SJCRH30 (cell line): ENCODE measurements at places on chromosomes 7 and 10.

DNA sequence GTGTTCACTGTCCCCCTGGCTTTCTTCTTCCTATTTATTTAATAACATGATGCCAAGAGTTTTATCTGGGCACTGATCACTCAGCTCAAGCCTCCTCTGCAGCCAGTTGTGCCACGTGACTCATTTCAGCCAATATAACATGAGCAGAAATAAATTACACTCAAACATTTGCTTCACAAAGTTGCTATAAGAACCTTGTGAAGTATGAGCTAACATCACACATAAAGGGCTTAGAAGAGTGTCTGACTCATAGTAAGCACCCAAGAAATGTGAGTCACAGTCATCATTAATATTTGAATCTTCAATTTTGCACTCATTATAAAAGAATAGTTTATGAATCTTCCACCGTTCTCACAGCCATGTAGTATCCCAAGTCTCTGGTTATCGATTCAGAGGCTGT, 414.6 kb upstream of the NPVF start:
- no peaks in the 10 kb centered on the region for H3K27me3 ChIP-seq
- no peak overlapping the region for H3K27ac ChIP-seq
- no peak for DNase-seq
- H3K36me3 ChIP-seq = no peaks in the 10 kb centered on the region
- peaks cover 13% of the 10 kb centered on the region for H3K4me1 ChIP-seq

DNA sequence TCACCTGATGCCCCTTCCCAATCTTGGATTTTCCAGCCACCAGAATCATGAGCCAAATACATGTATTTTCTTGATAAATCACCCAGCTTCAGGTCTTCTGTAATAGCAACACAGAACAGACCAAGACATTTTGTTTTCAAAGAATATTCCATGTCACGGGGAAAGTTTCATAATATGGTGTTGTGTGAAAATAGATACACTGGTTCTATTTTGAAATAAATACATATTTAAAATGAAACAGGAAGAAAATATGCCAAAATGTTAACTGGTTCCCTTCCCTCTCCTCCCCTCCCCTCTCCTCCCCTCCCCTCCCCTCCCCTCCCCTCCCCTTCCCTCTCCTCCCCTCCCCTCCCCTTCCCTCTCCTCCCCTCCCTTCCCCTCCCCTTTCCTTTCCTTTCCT, 30.3 kb upstream of the CAMK1D start:
- no peaks in the 10 kb centered on the region for H3K4me1 ChIP-seq
- H3K27ac ChIP-seq = no peak overlapping the region
- no peaks in the 10 kb centered on the region for H3K27me3 ChIP-seq
- H3K4me3 ChIP-seq = no peak overlapping the region

- H3K36me3 ChIP-seq = peaks cover 15% of the 10 kb centered on the region; the same call in 1 of the 2 replicates
- H3K27me3 ChIP-seq = no peaks in the 10 kb centered on the region
- no peak overlapping the region for H3K27ac ChIP-seq
These were observed 28.6 kb downstream of the RTKN2 start for GRCh38 chr10:62239994-62240393.

- H3K4me1 ChIP-seq = no peaks in the 10 kb centered on the region
- DNase-seq = no peak
- H3K27me3 ChIP-seq = no peaks in the 10 kb centered on the region
- peaks cover 51% of the 10 kb centered on the region for H3K36me3 ChIP-seq
These were observed 242.5 kb downstream of the CELF2 start for GRCh38 chr10:11260170-11260569.
